ENCODE measurements at places on chromosomes 6 and 20.

- DNase-seq: peak; percentile 93
Measured at GRCh38 chr20:38196592-38196991, 31.5 kb upstream of the TGM2 start.

DNA sequence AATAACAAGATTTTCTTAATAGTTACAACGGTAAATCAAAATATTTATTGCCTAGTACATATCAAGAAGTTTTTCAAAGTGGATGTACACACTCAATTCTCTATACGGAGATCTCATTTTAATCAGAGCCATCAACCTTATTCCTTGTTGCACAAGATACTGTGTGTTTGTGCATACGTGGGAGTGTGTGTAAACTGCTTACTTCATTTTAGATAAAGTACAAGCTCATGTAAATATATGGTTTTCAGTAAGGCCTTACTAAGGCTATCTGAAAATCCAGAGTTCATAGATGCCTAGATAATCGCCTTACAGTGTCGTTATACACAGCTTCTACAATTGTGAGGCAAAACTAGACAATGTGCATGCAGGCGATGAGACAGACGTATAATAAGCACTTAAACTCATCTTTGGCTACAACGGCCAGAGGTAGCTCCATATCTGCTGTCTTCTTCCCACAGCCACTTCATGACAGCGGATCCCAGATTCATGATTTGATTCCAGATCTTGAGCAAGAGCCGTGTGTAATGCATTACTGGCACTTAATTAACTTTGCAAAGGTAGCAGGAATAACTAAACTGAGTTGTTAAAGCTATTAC is 2.5 kb downstream of the PERP start:
- DNase-seq: no peak

DNA sequence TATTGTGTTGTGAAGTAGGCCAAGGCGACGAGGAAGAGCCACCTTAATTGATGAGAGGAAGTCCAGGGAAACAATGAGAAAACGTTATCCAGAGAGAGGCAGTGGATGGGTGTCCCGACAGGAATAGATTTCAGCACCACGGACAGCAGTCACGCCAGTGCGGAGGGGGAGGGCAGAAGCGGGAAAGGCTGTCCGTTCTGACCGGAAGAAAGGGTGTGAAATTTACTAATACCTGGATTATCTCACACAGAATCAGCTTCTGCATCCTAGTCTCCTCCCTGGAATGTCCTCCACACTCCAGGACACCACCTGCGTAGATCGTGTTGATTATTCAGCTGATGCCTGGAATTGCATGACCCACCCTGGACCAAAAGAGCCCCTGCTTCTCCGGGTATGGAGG is 7.4 kb upstream of the BPIFA3 start:
- DNase-seq: peak; percentile 49

DNA sequence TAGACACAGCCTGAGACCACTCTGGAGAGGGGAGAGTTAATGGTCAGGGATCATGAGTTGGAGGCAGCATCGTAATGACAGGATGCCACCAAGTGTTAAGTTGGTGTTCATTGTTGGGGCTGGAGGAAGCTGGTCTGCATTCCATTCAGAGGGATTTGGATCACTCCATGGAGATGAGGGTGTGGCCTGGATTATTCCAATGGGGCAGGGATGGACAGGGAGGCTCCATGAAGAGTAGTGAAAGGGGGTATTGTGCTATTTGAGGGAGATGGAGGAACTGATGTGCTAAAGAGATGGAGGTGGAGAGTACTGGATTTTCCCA is 1.1 kb downstream of the SAPCD1 start:
- peak; percentile 33 for DNase-seq

- no peak for DNase-seq
Measured at GRCh38 chr20:20386192-20386591, 18.3 kb downstream of the INSM1 start.

- DNase-seq: peak; percentile 100
Measured at GRCh38 chr20:50165684-50166554, 12.4 kb upstream of the PEDS1 start.

- peak; percentile 97 for DNase-seq
Measured at GRCh38 chr6:37077905-37078296, 72.4 kb downstream of the FGD2 start.

DNA sequence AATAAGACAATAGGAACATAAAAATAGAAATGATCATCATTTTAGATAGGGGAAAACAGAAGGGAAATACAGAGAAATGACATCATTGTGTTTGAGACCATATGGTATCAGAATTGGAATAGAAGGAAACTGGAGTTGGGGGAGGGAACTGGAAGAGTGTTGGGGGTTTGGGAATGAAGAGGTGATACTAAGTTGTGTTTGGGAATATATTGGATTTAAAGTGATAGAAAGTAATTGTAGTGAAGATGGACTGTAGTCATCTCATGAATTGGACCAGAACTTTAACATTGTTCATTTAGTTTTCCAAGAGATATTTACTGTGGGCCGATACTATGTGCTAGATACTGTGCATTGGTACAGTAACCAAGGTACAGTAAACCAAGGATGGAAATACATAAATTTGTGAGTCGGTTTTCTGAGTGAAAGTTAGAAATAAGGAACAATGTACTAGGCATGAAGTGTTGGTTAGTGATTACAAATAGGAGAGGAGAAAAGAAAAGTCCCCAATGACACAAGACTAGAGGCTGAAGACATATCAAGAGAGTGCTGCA is 32.3 kb downstream of the KCNQ5 start:
- DNase-seq: no peak

DNA sequence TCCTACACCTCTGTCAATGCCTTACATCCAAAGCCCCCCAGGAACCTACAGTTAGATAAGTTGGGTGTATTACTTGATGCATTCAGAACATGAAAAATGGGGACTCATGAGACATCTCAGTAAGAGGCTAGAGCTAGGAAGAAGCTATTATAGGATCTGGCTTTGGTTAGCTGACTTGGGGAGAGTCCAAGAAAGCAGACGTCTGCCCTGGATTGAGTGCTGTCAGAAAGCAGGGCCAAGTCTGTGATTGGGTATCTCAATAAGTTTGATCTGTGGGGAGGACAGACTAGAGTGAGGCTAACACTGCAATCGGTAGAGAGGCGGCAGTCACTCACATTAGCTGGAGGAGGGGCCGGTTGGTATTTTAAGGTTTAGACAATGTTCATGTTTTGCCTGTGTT is 79.4 kb upstream of the LRFN2 start:
- DNase-seq: no peak

GRCh38 chr6:134447423-134447822 is 129.5 kb upstream of the SGK1 start:
- peak; percentile 77 for DNase-seq

GRCh38 chr20:61433176-61433575 is 181.1 kb downstream of the CDH4 start:
- DNase-seq: no peak

GRCh38 chr6:37657112-37657886 is 40.4 kb downstream of the MDGA1 start:
- peak; percentile 51 for DNase-seq

- no peak for DNase-seq
Measured at GRCh38 chr6:56230976-56231566, 16.3 kb downstream of the COL21A1 start.

GRCh38 chr20:1997483-1998192 is 3.8 kb upstream of the PDYN start:
- no peak for DNase-seq

DNA sequence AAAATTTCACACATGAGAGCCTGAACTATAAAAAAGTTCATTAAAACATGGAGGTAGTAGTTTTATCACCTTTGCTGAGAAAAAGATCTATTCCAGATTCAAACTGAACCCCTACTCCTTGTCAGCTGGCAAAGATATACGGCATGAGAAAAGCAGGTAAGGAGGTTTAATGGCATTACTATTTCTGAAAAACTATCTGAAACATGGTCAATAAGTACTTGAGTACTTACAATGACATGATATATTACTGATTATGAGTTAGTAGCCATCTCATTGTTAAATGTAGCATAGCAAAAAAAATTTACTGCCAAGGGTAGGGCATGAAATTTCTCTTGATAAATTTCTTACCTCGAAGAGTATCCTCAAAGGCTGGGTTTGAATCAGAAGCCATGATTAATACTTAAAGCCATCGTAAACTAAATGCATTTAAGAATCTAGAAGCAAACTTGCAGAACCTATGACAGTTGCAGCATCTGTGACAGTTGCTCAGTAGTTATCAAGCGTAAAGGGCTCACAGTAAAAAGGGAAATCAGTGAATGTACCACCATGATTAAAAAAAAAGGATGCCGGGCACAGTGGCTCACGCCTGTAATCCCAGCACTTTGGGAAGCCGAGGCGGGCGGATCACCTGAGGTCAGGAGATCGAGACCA is 8.7 kb downstream of the SLC17A5 start:
- peak; percentile 9 for DNase-seq

DNA sequence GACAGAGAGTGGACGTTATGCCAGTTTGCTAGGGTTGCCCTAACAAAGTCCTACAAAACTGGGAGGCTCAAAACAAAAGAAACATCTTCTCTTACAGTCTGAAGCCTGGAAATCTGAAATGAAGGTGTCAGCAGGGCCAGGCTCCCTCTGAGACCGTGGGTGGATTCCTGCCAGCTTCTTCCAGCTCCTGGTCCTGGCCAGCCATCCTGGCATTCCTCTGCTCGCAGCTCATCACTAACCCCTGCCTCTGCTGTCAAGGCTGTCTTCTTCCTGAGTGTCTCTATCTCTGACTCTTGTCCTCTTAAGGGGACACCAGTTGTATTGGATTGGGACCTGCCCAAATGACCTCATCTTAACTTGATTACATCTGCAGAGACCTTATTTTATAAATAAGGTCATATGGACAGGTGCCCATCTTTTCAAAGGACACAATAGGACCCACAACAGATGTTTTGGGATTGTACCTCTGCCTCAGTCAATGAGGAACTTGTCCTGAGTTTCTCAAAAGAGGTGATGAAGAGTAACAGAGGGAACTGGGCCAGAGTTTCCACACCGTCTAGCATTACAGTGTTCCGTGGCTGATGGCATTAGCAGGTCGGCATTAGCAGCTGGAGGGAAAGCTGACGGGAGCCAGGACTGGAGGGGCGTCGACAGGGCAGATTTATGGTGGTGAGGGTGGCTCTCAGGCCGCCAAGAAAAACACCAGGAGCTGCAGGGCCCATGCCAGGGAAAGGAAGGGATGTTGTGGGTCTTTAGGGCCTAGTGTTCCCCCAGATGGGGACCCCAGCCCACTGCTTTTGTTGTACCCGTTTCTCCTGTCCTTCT is 157.3 kb downstream of the TBXT start:
- DNase-seq: no peak

DNA sequence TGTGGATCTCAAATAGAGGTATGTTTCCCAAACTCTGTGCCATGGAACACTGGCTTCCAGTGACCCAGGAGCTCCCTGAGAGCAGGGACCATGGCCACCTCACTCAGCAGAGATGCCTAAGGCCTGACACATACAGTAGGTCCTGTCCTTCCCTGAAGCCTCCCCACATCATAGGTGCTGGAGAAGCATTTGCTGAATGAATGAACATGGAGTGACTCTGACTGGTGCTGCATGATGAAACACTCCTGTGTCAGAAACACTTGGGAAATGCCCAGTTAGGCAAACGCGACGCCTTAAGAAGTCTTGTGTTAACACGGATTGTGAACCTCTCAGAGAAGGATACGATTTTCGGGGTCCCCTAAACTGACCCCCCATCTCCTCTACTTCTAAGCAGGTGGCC is 14.3 kb downstream of the SLA2 start:
- no peak for DNase-seq

DNA sequence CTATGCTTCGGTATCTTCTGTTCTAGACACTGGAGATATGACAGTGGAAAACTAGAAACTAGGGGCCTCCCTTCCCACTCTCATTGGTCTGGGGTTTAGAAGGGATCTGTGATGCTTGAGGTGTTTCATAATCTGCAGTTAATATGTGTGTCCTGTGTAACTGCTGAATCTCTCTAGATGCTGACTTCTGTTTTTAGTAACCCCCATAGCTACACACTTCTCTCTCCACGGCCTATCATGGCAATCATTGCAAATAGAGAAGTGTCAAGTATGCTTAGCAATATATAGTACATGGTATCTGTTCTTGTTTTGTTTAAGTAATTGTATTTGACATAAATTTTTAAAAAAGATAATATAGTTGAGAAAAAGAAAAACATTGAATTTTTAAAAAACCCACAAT is 394.6 kb upstream of the MMS22L start:
- DNase-seq: no peak
